Fibroblast of skin of left biceps (primary cell): ENCODE measurements at places on chromosomes 13 and 19.

- DNase-seq, result no peak
Observed at GRCh38 chr13:50126993-50127725, 111.9 kb downstream of the KCNRG start.

DNA sequence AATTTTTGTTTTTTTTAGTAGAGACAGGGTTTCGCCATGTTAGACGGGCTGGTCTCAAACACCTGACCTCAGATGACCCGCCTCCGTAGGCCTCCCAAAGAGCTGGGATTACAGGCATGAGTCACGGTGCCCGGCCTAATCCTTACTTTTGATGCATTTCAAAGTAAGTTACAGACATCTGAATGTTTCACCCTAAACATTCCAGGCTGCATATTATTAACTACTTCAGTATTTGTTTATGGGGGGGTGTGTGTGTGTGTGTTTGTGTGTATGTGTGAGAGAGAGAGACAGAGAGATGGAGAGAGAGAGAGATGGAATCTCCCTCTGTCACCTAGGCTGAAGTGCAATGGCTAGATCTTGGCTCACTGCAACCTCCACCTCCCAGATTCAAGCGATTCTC lies 13.1 kb downstream of the SULT2B1 start:
- no peak for DNase-seq

- no peak for DNase-seq
Observed at GRCh38 chr13:73138276-73138637, 79.5 kb downstream of the KLF5 start.

DNA sequence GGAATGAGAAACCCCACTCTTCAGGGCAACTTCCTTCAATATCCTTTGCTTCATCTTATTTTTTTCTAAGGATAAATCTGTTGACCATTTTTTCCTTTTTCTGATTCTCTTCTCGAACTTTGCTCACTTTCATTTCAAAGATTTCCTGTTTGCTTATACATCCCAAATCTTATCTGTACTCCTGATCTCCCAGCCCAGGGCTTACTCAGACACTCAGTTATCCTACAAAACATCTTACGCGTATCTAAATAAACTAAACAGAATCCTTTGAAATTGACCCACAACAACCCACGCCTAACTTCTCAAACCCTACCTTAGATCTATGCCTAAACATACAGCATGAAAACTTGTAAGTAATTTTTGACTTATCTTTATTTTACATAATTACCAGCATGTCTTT lies 179.2 kb downstream of the ABCC4 start:
- no peak for DNase-seq

DNA sequence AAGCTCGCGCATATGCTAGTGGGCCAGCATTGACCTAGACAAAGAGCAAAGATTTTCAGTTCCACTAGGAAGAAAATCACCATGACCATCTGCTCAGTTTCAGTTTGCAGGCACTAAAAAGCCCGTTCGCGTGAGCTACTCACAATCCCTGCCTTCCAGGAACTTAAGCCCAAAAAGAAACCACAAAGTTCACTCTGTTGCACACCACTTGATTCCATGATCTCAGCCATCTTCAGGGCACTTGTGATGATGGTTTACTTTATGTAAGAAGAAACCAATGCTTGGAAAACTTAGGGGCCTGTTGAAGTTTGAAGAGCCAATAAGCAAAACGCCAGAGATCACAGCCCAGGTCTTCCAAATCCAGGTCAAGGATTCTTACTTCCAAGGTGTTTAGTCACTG lies 45.0 kb upstream of the SLC15A1 start:
- no peak for DNase-seq

DNA sequence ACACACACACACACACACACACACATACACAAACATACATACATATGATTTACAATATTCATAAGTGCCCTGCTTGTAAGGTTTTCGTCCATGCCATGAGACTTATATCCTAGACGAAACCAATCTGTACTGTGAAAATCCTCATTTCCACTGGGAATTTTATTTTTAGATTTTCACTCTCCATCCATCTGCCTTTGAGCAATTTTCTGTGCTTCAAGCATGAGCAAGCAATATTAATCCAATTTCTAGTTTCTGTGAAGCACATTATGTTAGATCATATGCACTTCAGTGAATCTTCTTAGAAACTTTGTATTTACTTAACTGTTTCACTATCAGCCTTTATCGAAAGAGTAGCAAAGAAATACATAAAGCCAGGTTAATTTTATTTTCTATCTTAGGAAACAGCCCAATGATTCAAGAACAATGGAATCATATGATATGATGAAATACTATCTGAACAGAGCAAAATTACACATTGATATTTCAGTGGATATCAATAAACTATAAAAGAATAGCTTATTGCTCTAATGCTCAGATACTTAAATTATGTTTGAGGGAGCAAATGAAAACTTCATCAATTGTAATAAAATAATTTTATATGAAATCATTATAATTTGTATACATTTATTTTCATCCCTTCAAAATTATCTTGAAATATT lies 1100.7 kb upstream of the MIR17HG start:
- no peak for DNase-seq

GRCh38 chr19:17424743-17425365 lies 5.0 kb downstream of the MVB12A start:
- DNase-seq, result no peak

GRCh38 chr13:100387416-100387815 lies 201.2 kb downstream of the GGACT start:
- DNase-seq, result no peak

- no peak for DNase-seq
Observed at GRCh38 chr19:10922638-10923014, 5.8 kb downstream of the YIPF2 start.

- peak; percentile 50 for DNase-seq
Observed at GRCh38 chr13:53250272-53250875, 221.8 kb downstream of the OLFM4 start.

GRCh38 chr13:59488436-59488835 lies 675.3 kb downstream of the DIAPH3 start:
- no peak for DNase-seq

DNA sequence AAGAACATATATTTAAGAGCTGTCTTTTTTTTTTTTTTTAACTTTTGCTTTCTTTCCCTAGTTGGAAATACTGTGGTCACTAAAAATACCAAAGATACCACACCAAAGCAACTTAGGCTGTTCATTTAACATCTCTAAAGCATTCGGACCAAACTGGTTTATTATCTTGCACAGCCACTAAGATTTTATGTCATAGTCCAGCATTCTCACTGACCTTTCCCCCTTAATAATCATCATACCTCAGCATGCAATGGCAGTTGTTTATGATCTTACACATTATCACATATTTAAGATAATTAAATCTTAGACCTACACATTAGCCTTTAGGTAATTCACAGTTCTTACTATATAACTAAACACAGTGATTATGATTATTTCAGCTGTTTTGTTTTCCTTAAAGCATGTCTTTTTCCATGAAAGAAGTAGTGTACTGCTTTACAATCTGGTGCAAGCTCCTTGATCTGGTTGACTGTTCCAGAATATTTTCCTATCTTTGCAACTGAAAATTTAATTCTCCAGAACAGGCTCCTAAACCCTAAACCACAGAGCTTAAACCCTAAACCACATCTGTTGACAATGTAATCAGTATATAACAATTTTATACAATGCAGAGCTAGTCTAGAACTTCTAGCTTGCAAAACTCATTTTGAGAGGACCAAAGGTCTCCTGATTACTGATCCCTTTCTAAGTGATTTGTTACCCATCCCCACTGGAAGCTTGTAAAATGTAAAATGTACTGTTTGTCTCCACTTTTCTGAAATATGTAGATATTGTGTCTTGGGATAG lies 74.2 kb downstream of the CDK8 start:
- DNase-seq, result no peak
